ENCODE measurements at places on chromosomes 16 and 17.
A peak's percentile ranks its signal among the peaks of the same experiment; 100 is the strongest.

DNA sequence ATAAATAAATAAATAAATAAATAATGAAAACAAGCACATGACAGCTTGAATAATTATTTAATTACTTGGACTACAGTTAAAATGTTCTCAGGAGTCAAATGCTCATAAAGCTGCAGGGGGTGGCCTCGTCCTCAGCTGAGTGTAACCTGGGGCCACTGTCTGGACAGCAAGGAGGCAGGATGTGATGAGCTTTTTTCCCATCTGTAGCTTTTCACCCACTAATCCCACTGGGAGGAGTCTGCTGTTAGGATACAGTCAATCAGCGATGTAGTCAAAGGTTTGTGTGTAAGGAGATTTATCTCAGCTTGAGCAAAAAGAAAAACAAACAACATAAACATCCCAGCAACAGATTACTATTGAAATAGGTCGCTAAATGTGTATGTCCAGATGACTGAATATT is 22.5 kb downstream of the ZCCHC14 start:
- DNase-seq: no peak

- DNase-seq: no peak
These were observed 161.4 kb upstream of the RPL38 start for GRCh38 chr17:74041869-74042640.

DNA sequence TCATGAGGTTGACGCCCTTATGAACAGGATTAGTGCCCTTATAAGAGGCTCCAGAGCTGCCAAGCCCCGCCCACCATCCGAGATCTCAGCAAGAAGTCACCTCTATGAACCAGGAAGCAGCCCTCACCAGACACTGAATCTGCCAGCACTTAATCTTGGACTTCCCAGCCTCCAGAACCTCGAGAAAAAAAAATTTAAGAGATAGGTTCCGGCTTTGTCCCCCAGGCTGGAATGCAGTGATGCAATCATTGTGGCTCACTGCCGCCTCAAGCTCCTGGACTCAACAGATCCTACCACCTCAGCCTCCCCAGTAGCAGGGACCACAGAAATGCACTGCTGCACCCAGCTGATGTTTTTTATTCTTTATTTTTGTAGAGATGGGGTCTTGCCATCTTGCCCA is 22.5 kb upstream of the ADCY9 start:
- DNase-seq: no peak

DNA sequence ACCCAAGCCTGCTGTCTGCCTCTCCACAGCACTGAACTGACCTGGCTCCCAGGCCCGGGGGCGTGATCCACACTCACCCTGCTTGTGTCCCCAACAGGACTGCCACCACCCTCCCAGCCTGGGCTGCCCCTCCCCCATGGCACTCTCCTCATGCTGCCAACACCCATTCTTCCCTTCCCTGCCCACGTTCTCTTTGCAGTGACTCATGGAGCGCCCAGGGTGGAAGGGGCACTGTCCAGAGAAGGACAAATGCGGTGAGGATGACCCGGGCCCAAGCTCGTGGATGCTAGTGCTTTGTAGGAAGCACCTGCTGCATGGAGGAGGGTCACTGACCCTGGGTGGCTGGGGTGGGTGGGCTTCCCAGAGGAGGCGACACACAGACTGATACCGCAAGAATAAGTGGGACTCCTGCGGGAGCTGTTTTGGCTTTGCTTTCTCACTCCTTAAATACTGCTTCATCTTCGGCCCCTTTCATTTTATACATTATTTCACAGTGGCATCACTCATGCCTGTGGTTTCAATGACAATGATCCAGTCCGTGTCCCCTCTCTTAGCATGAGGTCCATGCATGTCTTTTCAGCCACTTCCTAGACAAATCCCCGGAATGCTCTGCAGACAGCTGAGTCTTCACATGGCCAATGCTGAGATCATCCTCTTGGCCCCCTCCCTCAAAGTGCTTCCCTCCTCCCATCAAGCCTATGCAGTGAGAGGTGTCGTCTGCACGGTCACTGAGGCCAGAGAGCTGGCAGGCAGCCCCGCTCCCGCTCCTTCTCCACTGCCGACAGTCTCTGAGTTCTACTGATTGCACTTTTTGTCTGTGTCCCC is 17.6 kb downstream of the CDK5R1 start:
- peak; percentile 58 for DNase-seq

DNA sequence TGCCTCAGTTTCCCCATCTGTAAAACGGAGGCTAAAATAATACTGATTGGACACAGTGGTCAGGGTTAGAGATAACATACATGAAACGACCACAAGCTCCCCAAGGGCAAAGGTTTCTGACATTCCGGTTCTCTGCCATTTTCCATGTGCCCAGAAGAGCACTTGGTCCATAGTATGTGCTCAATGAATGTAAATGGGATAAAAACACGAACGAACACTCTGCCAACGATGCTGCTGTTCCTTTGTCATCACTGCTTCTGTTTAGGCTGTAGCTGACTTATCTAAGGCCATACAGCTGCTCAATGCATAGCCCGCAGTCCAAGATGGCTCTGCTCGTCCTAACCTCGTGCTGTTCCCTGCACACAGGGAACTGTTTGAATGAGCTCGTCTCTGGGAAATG is 102.0 kb downstream of the RMI2 start:
- DNase-seq: no peak

DNA sequence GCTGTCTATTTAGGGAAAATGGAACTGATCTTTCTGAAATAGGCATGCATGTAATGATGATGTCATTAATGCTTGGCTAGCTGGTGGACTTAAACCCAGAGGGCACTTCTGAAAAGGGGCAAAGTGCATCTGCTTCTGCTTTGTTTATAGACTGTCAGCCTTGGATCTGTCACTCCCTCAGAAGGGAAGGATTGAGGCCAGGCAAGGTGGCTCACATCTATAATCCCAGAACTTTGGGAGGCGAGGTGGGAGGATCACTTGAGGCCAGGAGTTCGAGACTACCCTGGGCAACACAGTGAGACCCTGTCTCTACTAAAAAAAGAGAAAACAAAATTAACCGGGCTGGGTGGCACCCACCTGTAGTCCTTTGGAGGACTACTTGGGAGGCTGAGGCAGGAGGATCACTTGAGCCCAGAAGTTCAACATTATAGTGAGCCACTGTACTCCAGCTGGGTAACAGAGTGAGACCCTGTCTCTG is 185.5 kb downstream of the WWOX start:
- DNase-seq: no peak

Data from activated CD4-positive, alpha-beta T cell treated with anti-CD3 and anti-CD28 coated beads for 36 hours (primary cell).